ENCODE measurements at places on chromosomes 1 and 21.

DNA sequence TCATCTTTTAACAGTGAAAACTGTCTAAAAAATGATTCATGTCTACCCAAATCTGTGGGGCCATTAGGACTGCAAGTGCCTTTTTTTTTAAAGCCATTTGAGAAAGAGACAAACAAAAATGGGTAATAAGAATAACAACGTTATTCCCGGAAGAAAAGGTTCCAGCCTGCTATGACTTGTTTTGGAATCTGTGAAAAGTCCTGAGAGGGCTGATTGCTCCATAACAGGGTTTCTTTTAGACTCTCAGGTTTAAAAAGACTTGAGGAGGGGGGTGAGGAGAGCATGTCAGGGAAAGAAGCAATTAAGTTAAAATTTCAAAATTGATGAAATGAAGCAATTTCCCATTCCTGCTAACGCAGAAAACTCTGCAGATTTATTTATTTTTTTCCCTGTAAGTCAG, 56.4 kb downstream of the CACHD1 start:
- no peak for DNase-seq

DNA sequence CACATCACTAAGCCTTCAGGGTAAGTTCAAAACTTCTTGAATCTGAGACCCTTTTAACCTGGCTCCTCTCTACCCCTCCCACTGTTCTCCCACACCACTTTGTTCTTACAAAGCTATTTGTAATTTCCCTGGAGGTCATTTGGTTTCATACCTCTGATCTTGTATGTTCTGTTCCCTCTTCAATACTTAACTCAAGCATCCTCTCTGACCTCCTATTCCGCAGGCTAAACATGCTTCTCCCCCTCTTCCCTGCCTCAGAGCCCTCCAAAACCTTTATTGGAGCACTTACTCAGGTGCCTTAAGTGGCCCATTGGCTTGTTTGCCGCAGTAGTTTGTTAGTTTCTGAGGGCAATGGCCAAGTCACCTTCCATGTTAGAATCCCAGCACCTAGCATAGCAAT, 54.8 kb downstream of the SSX2IP start:
- DNase-seq = no peak

DNA sequence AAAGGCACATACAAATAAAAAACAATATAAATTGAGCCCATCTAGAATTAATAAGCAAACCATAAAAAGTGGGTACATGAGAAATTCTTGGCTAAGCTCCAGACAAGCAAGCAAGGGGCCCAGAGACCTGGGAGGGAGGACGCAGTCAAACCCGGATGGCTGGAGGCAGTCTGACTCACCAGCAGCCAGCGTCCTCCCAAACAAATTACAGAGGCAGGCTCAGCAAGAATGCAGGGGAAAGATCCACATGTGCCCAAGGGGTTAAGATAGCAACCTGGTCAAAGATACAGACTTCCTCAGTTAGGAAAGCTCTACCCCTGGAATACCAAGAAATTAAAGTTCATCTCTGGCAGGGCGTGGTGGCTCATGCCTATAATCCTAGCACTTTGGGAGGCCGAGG, 7.4 kb upstream of the TIAM1 start:
- no peak for DNase-seq

GRCh38 chr1:111274653-111275052, 16.0 kb upstream of the CHIA start:
- DNase-seq = no peak

DNA sequence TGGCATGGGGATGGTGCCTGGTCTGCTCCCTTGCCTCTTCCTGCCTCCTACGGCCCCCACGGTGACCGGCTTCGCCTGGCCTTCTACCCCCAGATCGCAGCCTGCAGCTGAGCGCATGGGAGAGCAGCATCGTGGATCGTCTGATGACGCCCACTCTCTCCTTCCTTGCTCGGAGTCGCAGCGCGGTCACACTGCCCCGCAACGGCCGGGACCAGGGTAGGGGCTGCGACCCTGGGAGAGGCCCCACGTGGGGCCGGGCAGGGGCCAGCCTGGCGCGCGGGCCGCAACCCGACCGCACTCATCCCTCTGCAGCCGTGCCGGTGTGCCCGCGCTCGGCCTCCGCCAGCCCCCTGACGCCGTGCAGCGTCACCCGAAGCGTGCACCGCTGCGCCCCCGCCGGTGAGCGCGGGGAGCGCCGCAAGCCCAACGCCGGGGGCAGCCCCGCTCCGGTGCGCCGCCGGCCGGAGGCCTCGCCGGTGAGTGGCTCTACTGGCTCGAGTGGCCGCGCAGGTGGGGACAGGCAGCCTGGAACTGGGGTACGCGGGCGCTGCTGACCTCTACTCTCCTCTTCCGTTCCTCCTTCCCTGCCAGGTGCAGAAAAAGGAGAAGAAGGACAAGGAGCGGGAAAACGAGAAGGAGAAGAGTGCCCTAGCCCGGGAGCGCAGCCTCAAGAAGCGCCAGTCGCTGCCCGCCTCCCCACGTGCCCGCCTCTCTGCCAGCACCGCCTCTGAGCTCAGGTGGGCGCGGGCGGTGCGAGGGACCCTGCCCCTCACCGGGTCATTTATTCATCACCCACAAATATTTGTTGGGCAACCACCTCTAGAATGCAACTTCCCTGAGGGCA, 20.4 kb downstream of the MAP7D1 start:
- no peak for DNase-seq

DNA sequence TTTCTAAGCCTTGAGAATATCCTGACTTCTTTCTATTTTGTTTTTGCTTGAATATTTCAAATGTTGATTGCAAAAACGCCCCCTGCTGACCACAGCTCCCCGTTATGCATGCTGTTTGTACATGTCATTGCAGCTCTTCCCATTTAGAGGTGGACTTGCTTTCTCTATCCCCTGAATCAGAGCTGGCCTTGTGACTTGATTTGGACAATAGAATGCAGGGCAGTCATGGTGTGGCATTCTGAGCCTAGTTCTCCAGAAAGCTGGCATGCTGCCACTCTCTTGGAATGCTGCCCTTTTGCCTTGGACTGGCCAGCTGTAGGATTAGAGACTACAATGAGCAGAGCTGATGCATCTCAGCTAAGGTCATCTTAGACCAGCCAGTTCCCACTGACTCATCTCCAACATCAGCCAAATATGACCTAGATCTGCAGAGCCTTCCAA, 1561.5 kb downstream of the MRPL39 start:
- DNase-seq = no peak

DNA sequence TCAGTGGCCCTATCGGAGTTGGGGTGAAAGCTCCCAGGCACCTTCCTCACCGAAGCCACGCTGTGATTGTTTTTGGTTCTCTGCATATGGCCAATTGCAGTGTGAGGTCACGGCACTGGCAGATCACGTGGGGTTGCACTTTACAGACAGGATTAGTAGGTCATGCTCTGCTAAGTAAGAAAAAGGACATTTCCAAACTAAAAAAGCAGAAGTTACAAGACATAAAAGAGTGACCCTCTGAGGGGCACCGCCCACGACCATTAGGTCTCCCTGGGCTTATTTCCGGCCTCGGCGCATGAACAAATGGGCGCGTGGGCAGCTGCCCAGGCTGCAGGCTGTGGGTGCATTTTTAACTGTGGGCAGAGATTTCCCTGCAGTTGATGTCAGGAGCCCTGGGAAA, 2.0 kb downstream of the CAPN9 start:
- no peak for DNase-seq

DNA sequence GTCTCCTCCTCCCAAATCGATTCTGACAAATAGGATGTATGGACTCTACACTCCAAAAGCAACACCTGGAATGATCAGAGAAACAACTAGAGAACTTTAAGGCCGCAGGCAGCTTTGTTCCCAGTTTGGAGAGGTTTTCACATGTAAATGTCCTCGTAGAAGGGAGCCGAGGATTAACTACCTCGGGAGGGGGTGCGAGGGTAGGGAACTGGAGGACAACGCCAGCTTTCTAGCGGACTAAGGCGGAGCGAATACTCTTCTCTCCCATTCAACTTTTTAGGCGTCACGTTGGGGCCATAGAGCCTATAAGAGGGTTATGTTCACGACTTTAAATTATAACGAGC, 1.2 kb downstream of the SCAF4 start:
- no peak for DNase-seq

- DNase-seq = no peak
Observed at GRCh38 chr21:43731476-43731875, 12.5 kb downstream of the PDXK start.

DNA sequence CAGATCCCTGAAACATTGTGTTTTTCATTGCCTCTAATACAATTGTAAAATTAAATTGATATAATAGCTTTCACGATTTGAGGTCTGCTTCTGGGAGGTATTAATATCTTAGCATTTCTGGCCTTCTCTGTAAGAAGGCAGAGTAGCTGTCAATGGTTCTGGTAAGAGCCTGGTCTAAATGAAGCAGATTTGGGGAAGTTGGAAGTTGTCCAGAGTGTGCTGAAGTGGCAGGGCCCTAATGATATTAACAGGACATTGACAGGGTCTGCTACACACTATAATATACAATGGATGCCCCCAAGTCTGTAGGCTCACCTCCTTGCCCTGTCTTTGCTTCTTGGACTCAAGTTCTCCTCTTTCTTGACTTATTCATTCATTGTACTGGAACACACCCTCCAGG, 99.5 kb downstream of the C4BPA start:
- no peak for DNase-seq

DNA sequence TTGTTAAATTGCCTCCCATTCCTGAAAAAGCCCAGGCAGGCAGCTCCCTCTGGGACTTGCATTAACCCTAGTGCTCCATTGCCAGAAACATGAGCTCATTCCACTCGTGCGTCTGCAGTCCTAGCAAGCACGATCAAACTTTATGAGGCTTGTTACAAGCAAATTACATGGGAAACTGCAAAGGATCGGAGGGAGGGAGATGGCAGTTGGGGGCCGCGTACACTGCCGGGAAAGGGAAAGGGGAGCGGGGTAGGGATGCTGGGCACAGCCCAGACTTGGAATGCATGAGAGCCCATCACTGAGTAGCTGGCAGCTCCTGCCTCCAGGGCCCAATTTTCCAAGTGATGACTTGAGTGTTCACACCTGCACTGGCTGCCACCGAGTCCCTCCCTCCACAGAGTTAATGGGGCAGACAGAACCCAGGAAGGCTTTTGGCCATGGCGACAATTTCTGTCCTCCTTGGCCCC, 169.9 kb downstream of the BRINP2 start:
- no peak for DNase-seq

- no peak for DNase-seq
Observed at GRCh38 chr1:152757747-152758146, at the start of gene KPRP. Gene KPRP, plus strand, starts transcription at chr1:152758025. Its CDS starts 1,564 bp downstream, at chr1:152759589.

GRCh38 chr1:175708787-175709186, 34.6 kb downstream of the TNR start:
- DNase-seq = no peak

GRCh38 chr1:7584643-7585042, 186.5 kb upstream of the VAMP3 start:
- DNase-seq = no peak

- DNase-seq = no peak
Observed at GRCh38 chr21:17513214-17514123, 626 bp downstream of the CXADR start.

DNA sequence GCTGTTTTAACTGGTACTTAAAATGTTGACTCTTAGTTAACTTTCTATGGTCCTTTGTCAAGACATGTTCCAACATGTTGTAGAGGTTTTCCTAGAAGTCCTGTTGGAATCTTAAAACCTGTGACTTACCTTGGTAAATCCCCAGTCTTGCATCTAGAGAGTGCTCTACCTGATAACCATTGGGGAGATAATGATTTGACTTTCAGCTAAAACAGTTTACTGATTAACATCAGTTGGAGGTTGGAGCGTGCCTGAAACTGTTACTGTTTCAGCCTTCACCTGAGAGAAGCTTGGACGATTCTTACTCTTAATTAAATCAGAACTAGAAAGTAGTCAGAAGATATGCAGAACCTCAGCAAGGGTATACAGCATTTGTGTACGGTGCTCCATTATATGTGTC, 8.8 kb downstream of the MDM4 start:
- DNase-seq = no peak

GRCh38 chr1:240608707-240609106, 3.2 kb downstream of the GREM2 start:
- DNase-seq = no peak

GRCh38 chr1:102732927-102733326, 375.4 kb downstream of the COL11A1 start:
- DNase-seq = no peak

GRCh38 chr1:9112961-9113880, 15.7 kb downstream of the GPR157 start:
- no peak for DNase-seq

DNA sequence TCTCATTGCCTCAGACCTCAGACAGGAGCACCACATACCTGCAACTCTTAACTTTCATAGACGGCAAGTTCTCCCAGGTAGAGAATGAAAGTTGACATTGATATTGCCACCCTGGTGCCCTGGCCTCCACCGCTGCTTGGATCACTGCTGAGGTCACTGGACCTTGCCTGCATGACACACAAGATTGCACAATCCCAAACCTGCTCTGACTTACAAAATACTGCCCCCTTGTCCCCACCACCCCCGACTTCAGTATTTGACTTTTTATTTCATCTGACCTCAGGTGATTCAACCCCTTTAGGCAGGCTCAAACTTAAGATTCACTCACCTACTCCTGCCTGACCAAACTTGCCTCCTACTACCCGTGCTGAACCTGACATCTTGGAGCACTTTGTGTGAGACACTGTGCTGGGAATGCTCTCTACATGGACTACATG, 43.1 kb upstream of the S1PR1 start:
- no peak for DNase-seq

- no peak for DNase-seq
Observed at GRCh38 chr1:150560011-150560438, 10.8 kb downstream of the ADAMTSL4 start.

DNA sequence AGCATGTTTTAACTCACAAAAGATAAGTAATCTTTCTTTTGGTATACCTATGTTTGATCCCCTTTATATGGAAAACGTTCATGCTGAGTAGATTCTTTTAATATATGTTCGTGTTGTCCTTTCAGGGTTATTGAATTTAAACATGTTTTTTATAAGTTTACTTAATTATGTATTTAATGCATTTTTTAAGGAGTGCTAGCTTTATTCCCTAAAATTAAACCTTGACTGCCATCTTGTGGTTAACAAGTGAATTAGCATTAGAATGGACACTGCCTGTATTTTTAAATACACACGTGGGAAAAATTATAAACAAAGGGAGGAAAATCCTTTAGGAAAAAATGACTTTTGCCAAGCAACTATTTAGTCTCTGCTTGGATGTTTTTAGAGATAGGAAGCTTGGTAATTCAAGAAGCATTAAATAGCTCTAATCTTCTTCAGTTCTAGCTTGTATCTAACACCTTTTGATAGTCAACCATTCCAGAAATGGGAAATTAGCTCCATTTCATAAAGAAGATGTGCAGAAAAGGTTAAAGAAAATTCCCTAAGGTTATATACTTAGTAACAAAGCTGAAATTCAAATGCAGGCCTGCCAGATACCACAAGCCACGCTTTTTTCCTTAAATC, 43.0 kb downstream of the UBE2U start:
- no peak for DNase-seq

GRCh38 chr1:4599951-4600481, 54.4 kb upstream of the AJAP1 start:
- DNase-seq = no peak

GRCh38 chr1:20558191-20558590, 5.8 kb downstream of the FAM43B start:
- no peak for DNase-seq

GRCh38 chr1:167373398-167373797, 144.9 kb downstream of the CD247 start:
- no peak for DNase-seq

- DNase-seq = no peak
Observed at GRCh38 chr1:226201029-226201593, 14.6 kb upstream of the ACBD3 start.

GRCh38 chr1:154344977-154345837, 19.9 kb downstream of the ATP8B2 start:
- no peak for DNase-seq

- DNase-seq = no peak
Observed at GRCh38 chr21:36704281-36704957, 5.5 kb downstream of the SIM2 start.

- no peak for DNase-seq
Observed at GRCh38 chr1:232561381-232561780, 68.6 kb downstream of the SIPA1L2 start.
